ENCODE measurements at places on chromosomes 11 and 22. TPM values are rescaled to one million over a fixed set of nuclear protein-coding genes. Genes with fewer than 3 reads are reported as not detected.

Gene CD3D
- total RNA-seq, result not detected

Gene TMEM86A
- 0.47 TPM for total RNA-seq

Gene OR5AK2
- not detected for total RNA-seq

Gene LDHAL6A
- not detected for total RNA-seq

Gene UPK3A
- total RNA-seq, result not detected

Gene OR52E8
- not detected for total RNA-seq

Gene OPCML
- 0.08 TPM for total RNA-seq

Gene RRM1
- 61.9 TPM for total RNA-seq

Gene GUCY1A2
- 0.75 TPM for total RNA-seq

Gene C11orf97
- total RNA-seq, result not detected

Data from smooth muscle cell of the coronary artery (primary cell).